ENCODE measurements at places on chromosomes 6 and 20. TPM values are rescaled to one million over a fixed set of nuclear protein-coding genes. Genes with fewer than 3 reads are reported as not detected.

The TAGAP gene
- total RNA-seq = 4.2 TPM

GRCh38 chr20:8116067-8116811 is 15.8 kb upstream of the PLCB1 start:
- no peaks in the 10 kb centered on the region for H3K4me1 ChIP-seq
- H3K36me3 ChIP-seq = no peaks in the 10 kb centered on the region
- H3K4me3 ChIP-seq = no peak overlapping the region
- no peak for DNase-seq

DNA sequence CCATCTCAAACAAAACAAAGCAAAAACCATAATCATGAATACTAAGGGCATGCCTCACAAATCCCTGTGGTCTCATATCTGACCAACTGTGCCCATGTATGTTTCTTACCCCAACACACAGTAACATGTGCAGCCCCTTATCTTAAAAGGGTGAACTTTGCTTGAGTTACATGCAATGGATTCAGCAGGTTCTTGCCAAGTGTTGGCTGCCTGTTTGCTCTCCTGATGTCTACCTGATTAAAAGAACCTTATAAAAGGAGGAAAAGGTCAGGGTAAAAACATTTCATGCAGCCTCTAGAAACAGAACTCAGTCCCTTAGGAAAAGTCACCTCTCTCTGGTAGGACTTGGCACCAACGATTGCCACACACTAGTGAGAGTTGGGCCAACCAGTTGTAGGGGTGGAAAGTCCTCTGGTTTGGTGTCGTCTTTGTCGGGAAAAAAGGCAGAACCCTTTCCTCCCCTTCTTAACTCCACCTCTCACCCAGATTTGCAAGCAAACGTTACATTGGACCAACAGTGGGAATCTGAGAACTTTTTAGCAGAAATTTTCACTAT is 14.0 kb upstream of the LRRN4 start:
- H3K4me1 ChIP-seq = no peaks in the 10 kb centered on the region
- no peak overlapping the region for H3K27ac ChIP-seq
- no peaks in the 10 kb centered on the region for H3K36me3 ChIP-seq
- no peak overlapping the region for H3K4me3 ChIP-seq
- H3K27me3 ChIP-seq = no peaks in the 10 kb centered on the region

DNA sequence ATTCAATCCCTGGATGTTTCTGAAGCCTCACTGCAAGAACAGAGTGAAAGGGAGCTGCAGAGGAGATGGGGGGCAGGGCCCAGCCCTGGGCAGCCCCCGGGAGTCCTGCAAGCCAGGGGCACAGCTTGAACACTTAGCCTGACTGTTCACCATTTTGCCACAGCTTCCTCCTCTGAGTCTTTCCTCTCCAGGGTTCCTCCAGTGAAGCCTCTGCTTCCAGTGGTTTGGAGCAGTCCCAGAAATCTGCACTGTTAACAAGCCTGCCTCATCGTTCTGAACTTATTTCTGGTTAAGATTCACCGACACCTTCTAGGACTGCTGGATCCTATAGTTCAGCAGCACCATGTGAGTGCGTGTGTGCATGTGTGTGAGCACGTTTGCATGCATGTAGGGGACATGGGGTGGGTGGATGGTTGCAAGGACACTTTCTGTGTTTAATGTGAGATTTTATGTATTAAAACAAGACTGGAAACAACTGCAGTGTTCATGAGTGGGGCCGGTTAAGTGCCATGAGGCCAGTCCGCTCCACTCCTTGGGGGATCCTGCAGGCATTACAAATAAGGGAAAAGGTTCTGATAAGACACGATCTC is 24.6 kb downstream of the CEBPB start:
- H3K27me3 ChIP-seq = no peaks in the 10 kb centered on the region
- H3K4me3 ChIP-seq = no peak overlapping the region
- DNase-seq = no peak
- H3K27ac ChIP-seq = no peak overlapping the region
- no peaks in the 10 kb centered on the region for H3K36me3 ChIP-seq

DNA sequence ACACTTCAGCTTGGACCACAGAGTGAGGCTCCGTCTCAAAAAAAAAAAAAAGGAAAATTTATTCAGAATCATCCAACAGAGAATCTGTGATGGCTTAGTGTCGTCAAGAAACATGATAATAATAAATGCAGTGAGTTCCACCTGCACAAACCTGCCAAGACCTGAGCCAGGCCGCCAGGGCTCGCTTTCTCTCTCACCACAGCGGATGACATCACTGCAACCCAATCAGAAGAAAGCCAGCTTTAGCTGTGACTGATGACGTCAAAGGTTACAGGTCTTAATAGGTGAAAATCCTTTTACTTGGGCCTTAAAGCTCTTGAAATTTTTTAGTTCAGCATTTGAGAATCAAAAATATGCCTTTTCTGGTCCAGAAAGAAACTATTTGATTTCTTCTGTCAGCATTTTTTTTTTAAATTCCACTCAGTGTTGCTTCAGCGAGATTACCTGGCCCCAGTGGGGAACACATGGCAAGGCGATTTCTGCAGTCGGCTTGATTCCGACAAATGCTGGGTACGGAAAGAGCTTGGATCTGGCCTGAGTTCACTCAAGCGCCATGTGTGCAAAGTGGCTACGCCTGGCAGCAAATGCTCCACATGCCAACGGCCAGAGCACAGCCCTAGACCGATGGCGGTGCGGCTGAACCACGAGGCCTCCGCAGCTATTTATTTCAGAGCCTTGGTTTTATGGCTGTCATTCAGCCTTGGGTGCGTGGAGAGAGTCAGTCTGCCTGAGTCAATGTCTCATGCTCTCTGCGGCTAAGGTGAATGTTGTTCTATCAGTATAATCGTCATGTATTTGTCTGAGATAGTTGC is 105.7 kb upstream of the QKI start:
- no peaks in the 10 kb centered on the region for H3K4me1 ChIP-seq
- H3K27me3 ChIP-seq = no peaks in the 10 kb centered on the region
- no peak overlapping the region for H3K27ac ChIP-seq
- no peak overlapping the region for H3K4me3 ChIP-seq

DNA sequence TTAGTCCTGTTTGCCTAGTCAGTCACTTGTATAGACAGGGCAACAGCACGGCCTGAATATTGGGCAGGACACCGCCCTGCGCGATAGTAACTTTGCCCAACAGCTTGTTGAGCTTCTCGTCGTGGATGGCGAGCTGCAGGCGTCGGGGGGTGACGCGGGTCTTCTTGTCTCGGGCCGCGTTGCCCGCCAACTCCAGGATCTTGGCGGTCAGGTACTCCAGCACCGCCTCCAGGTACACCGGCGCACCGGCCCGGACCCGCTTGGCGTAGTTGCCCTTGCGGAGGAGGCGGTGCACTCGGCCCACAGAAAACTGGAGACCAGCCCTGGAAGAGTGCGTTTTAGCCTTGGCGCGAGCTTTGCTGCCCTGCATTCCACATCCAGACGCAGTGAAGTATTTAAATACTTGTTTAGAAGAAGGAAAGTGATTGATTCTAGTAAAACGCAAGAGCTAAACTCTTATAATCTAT is 92.8 kb upstream of the BTN3A2 start:
- H3K27me3 ChIP-seq = peaks cover 15% of the 10 kb centered on the region
- H3K36me3 ChIP-seq = no peaks in the 10 kb centered on the region
- H3K4me1 ChIP-seq = no peaks in the 10 kb centered on the region
- peak; percentile 55 for DNase-seq
- H3K27ac ChIP-seq = peak overlapping the region; percentile 94
